ENCODE measurements at places on chromosomes 3 and 15. TPM values are rescaled to one million over a fixed set of nuclear protein-coding genes. Genes with fewer than 3 reads are reported as not detected.
A peak's percentile ranks its signal among the peaks of the same experiment; 100 is the strongest.

DNA sequence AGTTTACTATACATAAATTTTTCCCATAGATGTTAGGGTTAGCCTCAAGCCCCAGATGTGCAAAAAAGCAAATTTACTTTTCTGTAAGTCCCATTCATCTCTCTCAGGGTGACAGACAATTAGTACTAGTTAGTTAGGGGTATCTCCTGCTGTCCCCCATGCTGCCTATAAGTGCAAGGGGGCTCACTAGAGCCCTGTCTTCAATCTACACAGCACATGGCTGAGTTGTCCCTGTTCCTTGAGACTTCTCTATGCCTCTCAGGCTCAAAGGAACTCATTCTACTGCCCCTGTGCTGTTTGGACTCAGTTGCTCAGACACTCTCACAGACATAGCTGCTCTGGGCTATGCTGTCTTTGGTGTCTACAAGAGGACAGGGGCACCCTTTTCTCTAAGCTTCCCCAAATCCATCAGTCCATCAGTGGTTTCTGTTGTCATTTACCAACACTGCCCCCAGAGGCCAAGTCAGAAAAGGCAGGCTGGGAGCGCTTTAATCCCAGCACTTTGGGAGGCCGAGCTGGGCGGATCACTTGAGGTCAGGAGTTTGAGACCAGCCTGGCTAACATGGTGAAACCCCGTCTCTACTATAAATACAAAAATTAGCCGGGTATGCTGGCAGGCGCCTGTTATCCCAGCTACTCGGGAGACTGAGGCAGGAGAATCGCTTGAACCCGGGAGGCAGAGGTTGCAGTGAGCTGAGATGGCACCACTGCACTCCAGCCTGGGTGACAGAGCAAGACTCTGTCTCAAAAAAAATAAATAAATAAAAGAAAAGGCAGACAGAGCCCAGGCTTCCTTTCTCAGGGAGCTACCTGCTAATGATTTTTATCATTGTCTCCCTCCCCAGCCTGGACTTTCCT lies 31.4 kb upstream of the PRTG start:
- no peak overlapping the region for H3K4me3 ChIP-seq
- H3K27ac ChIP-seq: no peak overlapping the region
- peak; percentile 45 for DNase-seq
- no peaks in the 10 kb centered on the region for H3K27me3 ChIP-seq
- H3K36me3 ChIP-seq: no peaks in the 10 kb centered on the region
- H3K4me1 ChIP-seq: no peaks in the 10 kb centered on the region

GRCh38 chr15:74873756-74874424 lies 725 bp upstream of the SCAMP2 start:
- no peak for DNase-seq
- no peaks in the 10 kb centered on the region for H3K27me3 ChIP-seq
- H3K4me3 ChIP-seq: peak overlapping the region; percentile 71
- H3K36me3 ChIP-seq: no peaks in the 10 kb centered on the region
- no peak overlapping the region for H3K27ac ChIP-seq

The SEMA7A gene
- polyA plus RNA-seq: 2.8 TPM

DNA sequence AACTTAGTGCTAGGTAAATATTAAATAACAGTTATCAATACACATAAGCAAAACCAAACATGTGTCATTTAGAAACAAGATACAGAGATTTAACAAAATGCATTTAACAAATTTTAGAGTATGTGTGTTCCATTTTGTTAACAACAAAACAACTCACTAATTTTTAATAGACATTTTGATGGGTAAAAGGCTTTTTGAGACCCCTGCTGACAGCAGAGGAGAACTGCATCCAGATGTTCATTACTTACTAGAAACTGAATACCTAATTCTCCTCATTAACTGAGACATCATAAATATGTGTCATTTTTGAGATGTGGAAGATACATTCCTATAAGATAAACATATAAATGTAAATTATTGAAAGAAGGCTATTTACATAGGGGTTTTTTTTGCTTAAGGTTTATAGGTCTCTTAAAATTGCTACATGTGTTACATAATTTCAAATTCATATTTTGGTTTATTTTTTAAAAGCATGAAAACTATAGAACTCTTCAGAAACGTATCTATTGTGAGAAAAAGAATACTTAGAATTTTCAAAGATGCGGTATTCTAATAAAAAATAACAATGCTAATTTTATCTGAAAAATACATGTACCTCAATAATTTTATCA lies 1009.8 kb downstream of the TUSC7 start:
- no peak overlapping the region for H3K4me3 ChIP-seq
- H3K27me3 ChIP-seq: no peaks in the 10 kb centered on the region
- no peaks in the 10 kb centered on the region for H3K4me1 ChIP-seq
- DNase-seq: peak; percentile 30

DNA sequence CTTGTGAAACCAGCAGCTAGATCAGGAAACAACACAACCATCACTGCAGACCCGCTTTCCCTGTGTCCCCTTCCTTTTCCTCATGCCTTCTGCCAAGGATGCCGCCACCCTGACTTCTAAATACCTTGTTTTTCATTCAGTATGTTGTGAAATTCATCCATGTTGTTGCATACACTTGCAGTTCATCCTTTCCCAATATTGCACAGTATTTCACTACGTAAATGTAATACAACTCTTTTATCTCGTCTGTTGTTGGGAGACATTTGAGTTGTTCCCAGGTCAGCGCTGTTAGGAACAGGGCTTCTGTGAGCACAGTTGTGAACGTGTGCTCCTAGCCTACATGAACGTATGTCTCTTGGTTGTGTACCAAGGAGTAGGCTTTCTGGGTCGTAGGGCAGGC lies 24.2 kb downstream of the TLNRD1 start:
- H3K36me3 ChIP-seq: no peaks in the 10 kb centered on the region
- no peak overlapping the region for H3K4me3 ChIP-seq
- H3K4me1 ChIP-seq: no peaks in the 10 kb centered on the region
- no peak for DNase-seq
- H3K27me3 ChIP-seq: no peaks in the 10 kb centered on the region

The IRAK2 gene
- polyA plus RNA-seq: 1.2 TPM
